Activated naive CD4-positive, alpha-beta T cell treated with anti-CD3 and anti-CD28 coated beads for 36 hours (primary cell): ENCODE measurements at places on chromosomes 12 and 14. TPM values are rescaled to one million over a fixed set of nuclear protein-coding genes. Genes with fewer than 3 reads are reported as not detected.

DNA sequence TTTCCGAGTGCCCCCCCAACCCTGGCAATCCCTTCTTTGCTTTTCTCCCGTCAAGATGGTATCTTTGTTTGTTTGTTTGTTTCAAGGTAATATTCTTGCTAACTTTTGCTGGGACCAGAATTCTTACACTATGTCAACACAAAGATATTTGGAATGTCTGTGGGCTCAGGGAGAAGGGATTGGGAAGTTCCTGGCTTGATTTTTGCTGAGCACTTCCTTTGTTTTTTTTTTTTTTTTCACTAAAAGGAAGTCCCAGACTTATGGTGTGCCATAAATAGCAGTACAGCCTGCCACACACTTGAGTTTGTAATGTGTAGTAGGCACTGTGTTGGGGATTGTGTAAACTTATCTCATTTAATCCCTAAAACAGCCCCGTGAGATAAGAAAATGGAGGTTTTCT is 11.2 kb upstream of the RNU6-7 start:
- no peak overlapping the region for H3K27ac ChIP-seq
- no peak for DNase-seq
- no peaks in the 10 kb centered on the region for H3K36me3 ChIP-seq
- H3K4me3 ChIP-seq, result no peak overlapping the region

DNA sequence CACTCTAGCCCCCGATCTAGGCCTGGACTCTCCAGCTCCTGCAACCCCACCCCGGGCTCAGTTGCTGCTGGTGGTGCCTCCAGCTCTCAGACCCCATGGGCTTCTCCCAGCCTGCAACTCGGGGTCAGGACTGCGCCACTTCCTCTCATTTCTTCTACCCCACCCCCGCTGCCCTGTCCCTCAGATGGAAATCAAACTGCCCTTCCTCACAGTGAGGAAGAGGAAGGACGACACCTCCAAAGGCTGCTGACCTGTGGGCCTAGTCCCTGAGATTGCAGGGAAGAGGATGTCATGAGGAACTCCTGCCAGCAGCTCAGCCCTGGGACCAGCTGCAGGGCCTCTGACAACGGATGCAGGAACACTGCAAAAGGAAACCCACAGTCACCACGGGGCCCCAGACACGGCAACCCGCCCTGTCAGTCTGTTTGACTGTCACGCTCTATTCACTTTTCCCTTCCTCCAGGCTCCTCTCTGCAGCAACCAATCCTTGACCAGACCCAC is 29.3 kb upstream of the PNMA1 start:
- H3K27ac ChIP-seq, result peak overlapping the region; percentile 84
- no peaks in the 10 kb centered on the region for H3K27me3 ChIP-seq
- H3K4me3 ChIP-seq, result peak overlapping the region; percentile 43
- DNase-seq, result peak; percentile 81

- no peak overlapping the region for H3K4me3 ChIP-seq
- peaks cover 33% of the 10 kb centered on the region for H3K4me1 ChIP-seq
- no peak for DNase-seq
Observed at GRCh38 chr14:101972126-101972866, 7.9 kb downstream of the DYNC1H1 start.

TMTC3 gene
- 5.2 TPM for total RNA-seq

ABCC9 gene
- not detected for total RNA-seq

CSRP2 gene
- total RNA-seq, result 0.86 TPM

GRCh38 chr12:60752589-60752988 is 1156.8 kb downstream of the SLC16A7 start:
- H3K4me3 ChIP-seq, result no peak overlapping the region
- no peak overlapping the region for H3K27ac ChIP-seq
- H3K27me3 ChIP-seq, result no peaks in the 10 kb centered on the region

GRCh38 chr14:80587096-80587724 is 354.3 kb downstream of the CEP128 start:
- peak; percentile 9 for DNase-seq
- H3K36me3 ChIP-seq, result peaks cover 8% of the 10 kb centered on the region
- no peaks in the 10 kb centered on the region for H3K27me3 ChIP-seq
- H3K4me1 ChIP-seq, result peaks cover 14% of the 10 kb centered on the region

- H3K4me1 ChIP-seq, result no peaks in the 10 kb centered on the region
- no peak overlapping the region for H3K4me3 ChIP-seq
- DNase-seq, result no peak
- peaks cover 11% of the 10 kb centered on the region for H3K27me3 ChIP-seq
- no peaks in the 10 kb centered on the region for H3K36me3 ChIP-seq
Observed at GRCh38 chr12:111197376-111197944, 171.4 kb downstream of the PHETA1 start.

DNA sequence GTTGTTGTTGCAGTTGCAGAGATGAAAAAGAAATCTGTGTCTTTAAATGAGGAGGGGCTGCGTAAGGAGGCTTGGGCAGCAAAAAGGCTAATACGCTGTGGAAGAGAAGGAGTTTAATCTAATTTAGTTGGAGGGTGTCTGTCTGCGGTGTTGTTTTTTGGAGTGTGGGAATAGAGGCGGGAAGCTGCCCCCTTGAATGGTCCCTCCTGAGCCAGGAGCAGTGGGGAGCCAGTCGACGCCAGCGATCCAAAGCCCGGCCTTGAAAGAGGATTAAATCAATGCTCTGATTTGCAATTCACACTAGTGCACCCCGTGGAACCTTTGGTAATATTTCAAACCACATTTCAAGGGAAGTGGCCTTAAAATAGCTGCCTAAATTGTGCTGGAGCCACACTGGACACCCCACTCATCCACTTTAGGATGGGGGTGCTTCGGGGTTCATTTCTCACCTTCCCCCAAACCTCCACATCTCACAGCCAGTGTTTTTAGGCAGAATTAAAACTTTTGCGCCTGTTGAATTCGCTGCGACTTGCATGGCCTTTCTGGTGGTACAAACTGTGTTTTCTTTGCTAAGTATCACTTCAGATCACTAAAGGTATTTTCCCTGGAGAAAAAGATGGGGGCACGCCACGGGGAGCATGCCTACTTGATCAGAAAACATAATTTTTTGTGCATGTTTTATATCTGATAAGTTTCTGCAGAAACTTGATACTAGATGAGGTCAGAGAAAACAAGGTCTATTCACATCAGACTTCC is 4.1 kb upstream of the FZD10 start:
- DNase-seq, result no peak
- no peak overlapping the region for H3K4me3 ChIP-seq
- H3K36me3 ChIP-seq, result no peaks in the 10 kb centered on the region
- peaks cover 43% of the 10 kb centered on the region for H3K27me3 ChIP-seq

LGR5 gene
- total RNA-seq, result not detected

PUS7L gene
- 10.5 TPM for total RNA-seq
